ENCODE measurements at places on chromosomes 2 and 18.

DNA sequence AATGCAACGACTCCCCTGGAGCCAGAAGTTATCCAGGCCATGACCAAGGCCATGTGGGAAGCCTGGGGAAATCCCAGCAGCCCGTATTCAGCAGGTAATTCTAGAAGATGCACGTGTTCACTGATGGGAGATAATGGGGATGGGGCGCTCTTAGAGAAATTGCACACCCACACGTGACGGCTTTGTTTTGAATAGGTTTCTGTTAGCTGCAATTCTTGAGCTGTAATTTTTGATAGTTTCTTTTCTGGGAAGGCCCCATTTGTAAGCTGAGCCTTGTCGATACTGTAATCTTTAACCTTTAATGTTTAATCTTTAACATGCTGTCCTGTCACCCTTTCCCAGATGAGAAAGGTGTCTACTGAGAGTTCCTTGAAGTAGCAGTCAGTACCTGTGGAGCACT is 3.6 kb downstream of the SCLY start:
- DNase-seq, result no peak

GRCh38 chr2:217204358-217204757 is 344.5 kb upstream of the TNP1 start:
- DNase-seq, result no peak

- DNase-seq, result no peak
These were observed 663.6 kb upstream of the NRXN1 start for GRCh38 chr2:51695531-51695930.

DNA sequence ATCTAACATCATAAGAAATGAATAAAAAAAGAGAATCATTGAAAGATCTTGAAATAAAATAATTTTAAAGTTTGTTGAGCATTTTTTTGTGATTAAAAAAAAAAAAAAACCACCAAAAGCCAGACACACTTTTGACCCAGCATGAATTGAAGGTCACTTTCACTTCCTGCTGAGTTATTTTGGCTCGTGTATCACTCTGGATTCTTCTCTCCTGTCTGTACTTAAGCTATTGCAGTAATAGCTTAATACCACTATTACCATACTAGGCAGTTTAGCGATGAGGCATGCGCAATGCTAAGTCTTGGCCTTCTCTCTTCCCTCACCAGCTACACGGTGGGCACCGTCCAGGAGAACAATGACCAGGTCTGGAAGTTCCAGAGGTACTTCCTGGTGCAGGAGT is 54.5 kb upstream of the SPP2 start:
- DNase-seq, result no peak

- DNase-seq, result peak; percentile 15
These were observed 624 bp downstream of the ZNF516 start for GRCh38 chr18:76494231-76495005.

GRCh38 chr2:120934574-120935338 is 199.1 kb downstream of the GLI2 start:
- DNase-seq, result no peak

GRCh38 chr2:139365189-139365588 is 585.0 kb upstream of the NXPH2 start:
- no peak for DNase-seq

- no peak for DNase-seq
These were observed 145.6 kb downstream of the TTC27 start for GRCh38 chr2:32773448-32773808.

GRCh38 chr2:25606892-25607291 is 66.5 kb downstream of the DTNB start:
- no peak for DNase-seq

DNA sequence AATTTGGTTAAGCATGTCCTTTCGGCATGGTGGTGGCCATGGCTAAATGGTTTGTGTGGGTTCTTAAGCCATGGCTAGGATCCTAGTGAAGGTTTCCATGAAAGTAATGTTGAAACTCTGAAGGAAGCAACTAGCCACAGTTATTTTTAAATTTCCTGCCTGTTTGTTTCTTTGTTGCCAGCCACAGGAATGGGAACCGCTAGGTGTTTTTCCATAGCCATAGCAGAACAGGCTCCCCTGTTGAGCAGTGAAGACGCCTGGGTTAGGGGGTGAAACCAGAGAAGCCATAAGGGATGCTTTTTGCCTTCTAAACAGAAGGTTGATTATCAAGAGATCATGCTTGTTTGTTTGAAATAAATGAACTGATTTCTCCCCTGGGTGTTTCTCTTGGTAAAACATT is 60.1 kb upstream of the CHMP1B start:
- DNase-seq, result no peak

DNA sequence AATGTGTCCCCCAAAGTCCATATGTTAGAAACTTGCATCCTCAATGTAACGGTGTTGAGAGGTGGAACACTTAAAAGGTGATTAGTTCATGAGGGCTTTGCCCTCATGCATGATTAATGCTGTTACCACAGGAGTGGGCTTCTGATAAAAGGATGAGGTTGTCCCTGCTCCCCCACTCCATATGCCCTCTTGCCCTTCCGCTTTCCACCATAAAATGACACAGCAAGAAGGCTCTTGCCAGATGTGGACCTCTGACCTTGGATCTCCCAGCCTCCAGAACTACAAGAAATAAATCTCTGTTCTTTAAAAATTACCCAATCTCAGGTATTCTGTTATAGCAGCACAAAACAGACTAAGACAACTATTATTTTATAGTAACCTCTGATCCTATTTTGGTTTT is 412.1 kb downstream of the NBAS start:
- DNase-seq, result no peak

DNA sequence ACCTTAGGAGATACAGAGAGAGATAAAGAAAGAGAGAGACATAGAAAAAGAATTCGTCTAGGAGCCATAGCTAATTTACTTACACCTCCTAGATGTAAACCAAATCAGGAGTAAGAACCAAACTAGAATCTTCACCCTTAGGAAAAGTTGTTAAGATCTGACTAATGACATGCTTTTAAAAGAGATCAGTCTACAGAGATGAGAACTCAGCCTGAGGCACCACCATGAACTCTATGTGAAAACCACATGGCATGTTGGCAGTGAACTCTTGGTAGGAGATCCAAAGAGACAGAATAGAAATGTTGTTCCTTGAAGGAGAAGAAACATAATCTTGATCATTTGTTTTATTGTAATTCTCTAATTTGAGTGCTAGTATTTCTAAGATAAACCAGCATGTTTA is 585.4 kb upstream of the ID2 start:
- no peak for DNase-seq

DNA sequence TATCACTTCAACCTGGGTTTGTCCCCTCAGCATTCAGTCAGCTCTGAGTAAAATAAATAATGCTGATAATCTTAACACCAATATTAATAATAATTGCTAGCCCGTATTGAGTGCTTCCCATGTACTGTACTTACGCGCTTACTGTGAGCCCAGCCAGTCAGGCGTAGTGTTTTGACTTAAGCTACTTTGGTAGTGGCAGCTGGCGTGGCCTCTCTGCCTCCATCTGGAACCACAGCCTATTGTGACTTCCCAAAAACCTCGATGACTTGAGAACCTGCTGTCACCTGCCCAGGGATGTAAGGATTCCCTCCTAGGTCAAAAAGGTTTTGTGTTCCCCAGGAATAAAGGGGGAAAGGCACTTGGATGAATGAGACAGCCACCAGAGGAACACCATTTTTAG is 53.2 kb downstream of the SUMO1 start:
- DNase-seq, result no peak

GRCh38 chr2:236061497-236061896 is 106.7 kb downstream of the GBX2 start:
- no peak for DNase-seq

DNA sequence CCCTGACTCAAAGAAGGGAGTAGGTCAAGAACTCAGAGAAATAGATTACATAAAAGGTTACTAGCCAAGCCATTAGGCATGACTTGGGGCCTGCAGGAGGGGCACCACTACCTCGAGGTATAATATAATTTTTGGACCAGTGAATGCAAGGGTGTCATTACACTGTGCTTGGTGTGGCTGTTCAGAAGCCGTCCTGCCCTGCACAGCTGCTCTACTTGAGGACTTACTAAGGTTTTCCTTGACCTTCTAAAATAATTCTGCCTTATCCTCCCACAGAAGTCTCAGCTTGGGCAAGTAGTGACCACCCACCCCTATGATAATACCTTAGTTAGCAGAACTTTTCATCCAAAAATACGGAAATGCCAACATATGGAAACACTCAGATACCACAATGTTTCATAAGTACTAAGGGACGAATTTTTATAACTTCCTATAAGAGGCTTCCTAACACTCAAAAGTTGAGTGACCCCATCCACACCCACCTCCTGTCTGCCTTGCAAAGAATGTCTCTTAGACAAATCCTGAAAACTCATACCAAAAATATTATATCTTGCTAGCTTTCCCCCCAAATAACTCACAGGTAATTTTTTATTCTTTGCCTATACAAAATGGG is 17.7 kb upstream of the ATG16L1 start:
- no peak for DNase-seq

DNA sequence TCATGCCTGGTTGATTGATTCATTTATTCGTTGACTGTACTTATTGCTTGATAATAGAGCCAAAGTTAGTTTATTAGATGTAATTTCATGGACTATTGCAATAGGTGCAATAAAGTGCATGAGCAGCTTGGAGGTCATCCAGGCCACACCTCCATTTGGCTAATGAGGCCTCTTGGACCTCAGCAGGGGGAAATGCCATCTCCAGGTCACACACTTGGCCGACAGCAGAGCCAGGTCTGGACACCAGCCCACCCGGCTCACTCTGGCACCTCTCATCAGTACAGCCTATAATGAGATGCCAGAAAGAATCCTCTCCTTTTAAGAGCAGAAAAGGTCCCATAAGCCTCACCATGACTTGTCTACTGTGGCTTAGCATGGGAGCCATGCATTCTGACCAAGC is 71.2 kb upstream of the AFF3 start:
- DNase-seq, result no peak

Data from NCI-H774 (cell line).